Uterus (tissue), 4 donors: ENCODE measurements at places on chromosomes 16 and 17. TPM values are rescaled to one million over a fixed set of nuclear protein-coding genes. Genes with fewer than 3 reads are reported as not detected.

GRCh38 chr16:29678691-29679267, at the start of gene QPRT:
Gene QPRT, plus strand, starts transcription at chr16:29679180. Its CDS starts 18 bp downstream, at chr16:29679198.
- no peaks in the 10 kb centered on the region for H3K4me1 ChIP-seq
- no peaks in the 10 kb centered on the region for H3K27me3 ChIP-seq
- H3K36me3 ChIP-seq, result no peaks in the 10 kb centered on the region
- DNase-seq, result peak; percentile 66
- H3K4me3 ChIP-seq, result peak within 1 kb of the TSS; percentile 36

DNA sequence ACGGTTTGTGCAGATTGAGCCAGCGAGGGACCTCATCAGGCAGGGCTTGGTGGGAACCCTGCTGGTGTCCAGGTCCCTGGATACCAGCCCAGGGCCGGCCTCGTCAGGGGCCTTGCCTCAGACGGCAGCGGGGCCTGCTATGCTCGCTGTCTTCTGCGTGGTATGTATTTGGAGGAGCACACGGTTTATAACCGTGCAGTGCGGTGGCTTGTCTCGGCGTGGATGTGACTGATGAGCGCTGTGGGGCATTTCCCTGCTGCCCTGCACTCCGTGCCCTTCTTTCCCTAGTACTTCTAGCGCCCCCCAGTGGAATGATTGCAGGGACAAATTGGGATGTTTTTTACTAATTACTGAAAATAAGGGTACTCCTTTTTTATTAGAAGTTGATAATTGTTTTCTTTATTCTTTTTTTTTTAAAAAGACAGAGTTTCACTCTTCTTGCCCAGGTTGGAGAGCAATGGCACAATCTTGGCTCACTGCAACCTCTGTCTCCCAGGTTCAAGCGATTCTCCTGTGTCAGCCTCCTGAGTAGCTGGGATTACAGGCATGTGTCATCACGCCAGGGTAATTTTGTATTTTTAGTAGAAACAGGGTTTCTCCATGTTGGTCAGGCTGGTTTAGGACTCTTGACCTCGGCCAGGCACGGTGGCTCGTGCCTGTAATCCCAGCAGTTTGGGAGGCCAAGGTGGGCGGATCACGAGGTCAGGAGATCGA, 15.3 kb downstream of the TBCD start:
- H3K27ac ChIP-seq, result no peak overlapping the region
- no peak for DNase-seq
- no peaks in the 10 kb centered on the region for H3K36me3 ChIP-seq
- no peak overlapping the region for H3K4me3 ChIP-seq
- H3K27me3 ChIP-seq, result no peaks in the 10 kb centered on the region

GRCh38 chr17:80429356-80430275, 14.6 kb downstream of the ENDOV start:
- H3K27me3 ChIP-seq, result no peaks in the 10 kb centered on the region
- DNase-seq, result no peak
- H3K4me3 ChIP-seq, result no peak overlapping the region
- H3K27ac ChIP-seq, result no peak overlapping the region

GRCh38 chr16:77617553-77617952, 104.8 kb upstream of the NUDT7 start:
- H3K27ac ChIP-seq, result no peak overlapping the region
- no peak for DNase-seq
- H3K4me1 ChIP-seq, result no peaks in the 10 kb centered on the region
- no peaks in the 10 kb centered on the region for H3K36me3 ChIP-seq

DNA sequence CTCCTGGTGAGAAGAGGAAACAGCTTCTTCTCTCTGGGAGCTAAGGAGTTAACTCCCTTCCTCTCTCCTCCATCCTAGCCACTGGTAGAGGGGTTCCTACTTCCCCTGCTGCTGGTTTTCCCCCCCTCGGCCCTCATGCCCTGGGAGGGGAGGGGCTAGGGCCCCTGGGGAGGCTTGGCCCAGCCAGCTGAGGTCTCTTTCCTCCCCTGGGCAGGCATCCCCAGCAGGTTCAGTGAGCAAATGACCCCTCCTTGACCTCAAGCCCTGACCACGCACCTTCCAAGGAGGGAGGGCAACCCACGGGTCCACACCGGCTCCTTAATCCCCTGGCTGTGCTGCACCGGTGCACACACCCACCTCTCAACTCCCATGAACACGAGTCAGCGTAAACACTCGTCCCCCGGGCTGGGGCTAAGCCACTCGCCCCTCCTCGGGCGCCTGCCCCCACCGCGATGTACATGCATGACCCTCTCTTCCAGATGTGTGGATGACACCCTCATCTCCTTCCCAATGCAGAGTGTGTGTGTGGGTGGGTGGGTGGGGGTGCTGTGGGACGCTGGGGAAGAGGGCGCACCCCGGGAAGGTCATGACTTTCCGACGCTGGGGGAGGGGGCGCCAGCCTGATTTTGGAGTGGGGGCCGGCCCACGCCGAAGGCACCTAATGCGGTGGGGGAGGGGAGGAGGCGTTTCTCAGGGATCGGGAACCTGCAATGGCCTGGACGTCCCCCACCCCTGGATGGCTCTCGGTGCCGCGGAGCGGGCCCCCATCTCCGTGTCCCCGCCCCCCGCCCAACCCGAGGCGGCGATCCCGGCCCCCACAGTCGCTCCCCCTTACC, 33.7 kb downstream of the SRCIN1 start:
- H3K4me1 ChIP-seq, result no peaks in the 10 kb centered on the region
- H3K27ac ChIP-seq, result no peak overlapping the region
- H3K27me3 ChIP-seq, result peaks cover 7% of the 10 kb centered on the region

DNA sequence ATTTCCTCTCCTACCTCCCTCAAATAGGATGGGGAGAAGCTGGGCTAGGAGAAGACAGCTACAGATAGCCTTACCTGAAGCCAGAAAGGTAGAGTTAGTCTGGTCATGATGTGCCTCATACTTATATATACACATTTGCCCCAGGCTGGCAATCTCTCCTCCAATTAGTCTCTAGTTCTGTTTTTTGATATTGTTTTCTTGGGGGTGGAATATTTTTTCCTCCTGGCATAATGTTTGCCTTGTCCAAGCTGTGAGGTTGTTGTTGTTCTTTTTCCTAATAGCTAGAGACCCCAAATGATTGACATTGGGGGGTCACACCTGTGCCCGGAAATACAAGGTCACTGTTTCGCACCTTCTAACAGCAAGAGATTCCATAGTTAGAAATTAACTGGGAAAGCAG, at the start of gene UMOD:
Gene UMOD, minus strand, starts transcription at position 101 of the 400 bp plus-strand sequence. CDS start 1,978 bp downstream, outside the sequence.
- DNase-seq, result no peak
- no peaks in the 10 kb centered on the region for H3K4me1 ChIP-seq
- H3K4me3 ChIP-seq, result no peak within 1 kb of the TSS
- no peak within 1 kb of the TSS for H3K27ac ChIP-seq
- no peaks in the 10 kb centered on the region for H3K36me3 ChIP-seq
- no peaks in the 10 kb centered on the region for H3K27me3 ChIP-seq

Gene ST6GALNAC1
- 1.5 TPM for total RNA-seq

Gene TAOK1
- 91.9 TPM for total RNA-seq

Gene KRT32
- total RNA-seq, result not detected

Gene CX3CL1
- total RNA-seq, result 31.2 TPM

Gene CA4
- total RNA-seq, result 4.6 TPM

Gene NGFR
- 15.6 TPM for total RNA-seq
